ENCODE measurements at places on chromosomes 6 and 20. TPM values are rescaled to one million over a fixed set of nuclear protein-coding genes. Genes with fewer than 3 reads are reported as not detected.

Gene ROS1
- 0.14 TPM for total RNA-seq

Gene WFDC5
- not detected for total RNA-seq

Gene ULBP1
- 1.00 TPM for total RNA-seq

Gene RAB32
- 35.5 TPM for total RNA-seq

Gene HUS1B
- total RNA-seq: not detected

Gene BPIFB4
- total RNA-seq: not detected

Gene MMP24
- 26.3 TPM for total RNA-seq

Gene SRSF12
- total RNA-seq: 1.9 TPM

Gene TMEM74B
- total RNA-seq: 3.4 TPM

Gene SLC16A10
- 0.08 TPM for total RNA-seq

Gene POM121L2
- not detected for total RNA-seq

Gene ABHD16B
- not detected for total RNA-seq

Gene ZSCAN23
- total RNA-seq: not detected

Gene DOK5
- total RNA-seq: not detected

Gene FOXA2
- total RNA-seq: 13.0 TPM

Gene SYNE1
- 30.5 TPM for total RNA-seq

Gene PRL
- total RNA-seq: not detected

Gene MUCL3
- 0.08 TPM for total RNA-seq

Gene HLA-DMB
- 2.0 TPM for total RNA-seq

Gene SASH1
- total RNA-seq: 2.4 TPM

Gene MCCD1
- not detected for total RNA-seq

Gene FGD2
- not detected for total RNA-seq

Gene ARMH2
- not detected for total RNA-seq

Gene LY6G6D
- not detected for total RNA-seq

Gene COL11A2
- 1.5 TPM for total RNA-seq

Gene RAET1L
- total RNA-seq: not detected

Gene ALDH8A1
- total RNA-seq: 0.29 TPM

Gene IRAK1BP1
- total RNA-seq: 0.76 TPM

Gene MTG2
- 37.4 TPM for total RNA-seq

Gene TNFRSF6B
- total RNA-seq: 1.4 TPM

Gene RRAGD
- 5.6 TPM for total RNA-seq

Gene C20orf202
- not detected for total RNA-seq

Gene UNC5CL
- 0.38 TPM for total RNA-seq

Gene EPPIN
- not detected for total RNA-seq

Gene SERINC1
- 49.1 TPM for total RNA-seq

Gene CLIC5
- not detected for total RNA-seq

Gene MACROD2
- total RNA-seq: 1.4 TPM

Gene EYS
- not detected for total RNA-seq

Gene PPP1R3G
- 1.4 TPM for total RNA-seq

Gene TRDN
- total RNA-seq: not detected

Gene GNMT
- 0.27 TPM for total RNA-seq

Gene MBOAT1
- total RNA-seq: 3.9 TPM

Gene CTNNBL1
- total RNA-seq: 65.4 TPM

Gene CCN5
- total RNA-seq: 40.4 TPM

Gene ARMC2
- 3.1 TPM for total RNA-seq

Gene PSORS1C1
- 3.7 TPM for total RNA-seq

Gene SLC26A8
- total RNA-seq: not detected

Gene LPA
- total RNA-seq: 0.05 TPM

Gene KIAA1586
- total RNA-seq: 4.0 TPM

Gene TCP11
- total RNA-seq: not detected

Gene CFAP206
- total RNA-seq: 0.53 TPM

Gene SCGN
- not detected for total RNA-seq

Gene PRRT1
- 0.95 TPM for total RNA-seq

Gene SLC17A5
- 13.8 TPM for total RNA-seq

Gene NRN1
- total RNA-seq: 1.0 TPM

Measured in A549 treated with ZK216348 at 1 μM for 4 hours (cell line).